Lung microvascular endothelial cell (primary cell): ENCODE measurements at places on chromosomes 12 and 14. TPM values are rescaled to one million over a fixed set of nuclear protein-coding genes. Genes with fewer than 3 reads are reported as not detected.
A peak's percentile ranks its signal among the peaks of the same experiment; 100 is the strongest.

GRCh38 chr14:93969082-93969828 lies 7.1 kb downstream of the ASB2 start:
- DNase-seq, result no peak

DNA sequence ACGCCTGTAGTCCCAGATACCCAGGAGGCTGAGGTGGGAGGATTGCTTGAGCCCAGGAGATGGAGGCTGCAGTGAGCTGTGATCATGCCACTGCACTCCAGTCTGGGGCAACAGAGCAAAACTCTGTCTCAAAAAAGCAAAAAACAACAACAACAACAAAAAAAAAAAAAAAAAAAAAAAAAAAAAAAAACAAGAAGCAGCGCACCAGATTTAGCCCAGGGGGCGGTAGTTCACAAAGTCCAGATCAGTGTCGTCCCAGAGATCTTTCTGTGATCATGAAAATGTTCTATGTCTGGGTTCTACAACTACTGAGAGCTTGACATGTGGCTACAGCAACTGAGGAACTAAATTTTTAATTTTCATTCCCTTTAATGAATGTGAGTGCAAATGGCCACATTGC lies 27.4 kb downstream of the OAS2 start:
- peak; percentile 58 for DNase-seq

- DNase-seq, result no peak
Measured at GRCh38 chr14:66228267-66228970, 257.8 kb upstream of the CCDC196 start.

- no peak for DNase-seq
Measured at GRCh38 chr14:23828616-23829015, 125.0 kb upstream of the DHRS4 start.

NEMP1 gene
- total RNA-seq, result 2.8 and 3.6 TPM in 2 replicates

CRIP2 gene
- total RNA-seq, result 130 and 152 TPM in 2 replicates

- DNase-seq, result no peak
Measured at GRCh38 chr14:101070540-101071492, 167.3 kb upstream of the RTL1 start.

SYNDIG1L gene
- total RNA-seq, result not detected in 2 replicates

DNA sequence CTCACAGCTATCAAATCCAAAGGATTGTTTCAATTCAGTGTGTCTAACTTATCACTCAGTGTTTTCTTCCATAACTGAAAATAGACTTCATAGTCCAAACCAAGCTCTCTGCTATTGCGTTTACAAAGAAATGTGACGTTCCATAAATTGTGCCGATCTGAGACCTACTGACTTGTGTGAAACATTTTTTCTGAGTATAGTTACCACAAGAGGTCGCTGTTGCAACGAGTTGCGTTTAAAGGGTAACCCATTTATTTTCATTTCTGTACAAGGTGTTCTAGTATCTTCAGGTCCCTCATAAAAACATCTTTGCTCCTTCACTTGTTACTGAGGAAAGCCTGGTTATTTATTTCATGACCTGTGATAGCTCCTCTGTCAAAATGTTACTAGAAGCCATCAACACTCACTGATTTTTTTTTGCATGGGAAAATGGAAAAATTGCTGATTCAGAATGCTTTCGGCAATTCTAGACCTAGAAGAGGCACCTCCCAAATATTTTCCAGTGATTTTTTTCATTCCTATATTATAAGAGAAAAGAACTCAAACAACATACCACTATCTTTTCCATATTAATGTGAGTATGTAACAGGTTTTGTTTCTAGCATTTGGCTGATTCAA lies 60.9 kb upstream of the OR4E1 start:
- DNase-seq, result peak; percentile 60

- DNase-seq, result no peak
Measured at GRCh38 chr14:53950031-53950793, 6.4 kb downstream of the BMP4 start.

CCDC177 gene
- not detected in 2 replicates for total RNA-seq

- peak; percentile 53 for DNase-seq
Measured at GRCh38 chr12:48197549-48197970, 5.5 kb downstream of the OR10AD1 start.

DNA sequence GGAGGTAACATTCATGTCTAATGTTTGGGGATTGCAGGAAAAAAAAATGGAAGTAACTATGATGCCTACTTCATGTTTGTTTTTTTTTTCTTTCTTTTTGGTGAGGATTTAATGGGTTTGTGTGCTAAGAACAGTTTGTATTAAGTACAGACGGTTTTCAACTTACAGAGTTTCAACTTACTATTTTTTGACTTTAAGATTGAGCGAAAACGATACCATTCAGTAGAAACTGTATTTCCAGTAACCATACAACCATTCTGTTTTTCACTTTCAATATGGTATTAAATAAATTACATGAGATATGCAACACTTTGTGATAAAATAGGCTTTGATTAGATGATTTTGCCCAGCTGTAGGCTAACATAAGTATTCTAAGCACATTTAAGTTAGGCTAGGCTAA lies 10.4 kb downstream of the TECPR2 start:
- no peak for DNase-seq

GRCh38 chr12:45331552-45331951 lies 115.7 kb downstream of the ANO6 start:
- DNase-seq, result no peak

GPR84 gene
- under 0.01 TPM in 1 of 2 replicates, not detected in the other for total RNA-seq

GRCh38 chr14:38127356-38127755 lies 80.3 kb upstream of the SSTR1 start:
- no peak for DNase-seq

GCH1 gene
- total RNA-seq, result 3.9 and 12.7 TPM in 2 replicates
